Neural cell (in vitro differentiated cells): ENCODE measurements at places on chromosomes 6 and 20. TPM values are rescaled to one million over a fixed set of nuclear protein-coding genes. Genes with fewer than 3 reads are reported as not detected.

The C6orf118 gene
- polyA plus RNA-seq, result 5.2 and 8.7 TPM in 2 replicates

The LY6G6D gene
- not detected in 2 replicates for polyA plus RNA-seq

The PHF10 gene
- 42.9 and 48.9 TPM in 2 replicates for polyA plus RNA-seq

The TMC2 gene
- 0.11 and 0.66 TPM in 2 replicates for polyA plus RNA-seq

The RIN2 gene
- polyA plus RNA-seq, result 4.7 and 24.4 TPM in 2 replicates
